ENCODE measurements at places on chromosomes 7 and 10. TPM values are rescaled to one million over a fixed set of nuclear protein-coding genes. Genes with fewer than 3 reads are reported as not detected.

GRCh38 chr7:87216701-87217508, 2.6 kb downstream of the TMEM243 start:
- no peak for DNase-seq

GRCh38 chr7:66930341-66930740, 9.3 kb downstream of the TMEM248 start:
- DNase-seq = no peak

DNA sequence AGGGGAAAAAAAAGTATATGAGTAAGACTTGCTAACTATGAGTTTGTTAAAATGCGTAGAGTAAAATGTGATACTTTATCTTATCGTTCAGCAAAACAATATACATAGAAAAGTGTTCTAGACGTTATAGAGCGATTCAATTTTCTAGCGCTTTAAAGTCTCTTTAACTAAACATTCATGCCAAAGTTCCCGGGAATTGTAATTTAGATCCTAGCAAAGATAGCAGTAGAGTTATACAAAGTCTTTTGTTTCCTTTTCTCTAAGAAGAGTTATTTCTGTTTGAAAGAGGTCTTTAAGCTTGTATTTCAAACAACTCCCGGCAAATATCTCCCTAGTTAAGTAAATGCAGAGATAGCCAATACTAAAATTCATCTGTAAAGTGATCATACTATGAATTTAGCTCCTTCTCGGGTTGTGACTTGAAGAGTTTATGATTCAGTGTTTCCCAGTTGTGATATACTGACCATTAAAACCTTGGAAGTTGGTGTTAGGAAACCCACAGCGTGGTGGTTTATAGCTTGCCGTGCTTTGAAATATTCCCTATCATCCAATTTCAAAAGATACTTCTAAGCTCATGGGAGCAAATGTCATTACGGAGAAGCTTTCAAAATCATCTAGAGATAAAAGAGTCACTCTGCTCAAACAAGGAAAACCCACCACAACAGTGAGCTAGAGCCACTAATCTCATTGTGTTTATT, 171.7 kb downstream of the CSTF2T start:
- no peak for DNase-seq

HOXA10 gene
- 42.0 TPM for total RNA-seq

DNA sequence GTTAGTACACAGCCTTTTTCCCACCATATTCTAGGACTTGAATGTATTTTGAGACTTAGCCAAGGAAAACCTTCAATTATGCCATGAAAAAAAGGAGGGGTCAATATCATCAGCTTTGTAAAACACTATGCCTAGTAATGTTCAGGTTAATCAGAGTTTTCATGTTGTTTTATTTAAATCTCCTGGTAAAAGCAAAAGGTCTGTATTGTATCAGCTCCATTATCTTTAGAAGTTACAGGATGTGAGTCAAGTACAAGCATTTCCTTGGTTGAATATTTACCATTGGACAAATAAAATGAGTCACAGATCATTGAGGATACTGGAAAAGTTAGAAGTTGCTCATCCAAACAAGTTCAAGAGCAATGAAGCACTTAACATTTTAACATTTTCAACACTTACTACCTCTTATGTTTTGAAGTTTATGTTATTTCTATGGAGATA, 89.9 kb upstream of the CAPZA2 start:
- DNase-seq = no peak

- peak; percentile 4 for DNase-seq
These were observed 631.1 kb upstream of the MBL2 start for GRCh38 chr10:53403688-53404087.

DNA sequence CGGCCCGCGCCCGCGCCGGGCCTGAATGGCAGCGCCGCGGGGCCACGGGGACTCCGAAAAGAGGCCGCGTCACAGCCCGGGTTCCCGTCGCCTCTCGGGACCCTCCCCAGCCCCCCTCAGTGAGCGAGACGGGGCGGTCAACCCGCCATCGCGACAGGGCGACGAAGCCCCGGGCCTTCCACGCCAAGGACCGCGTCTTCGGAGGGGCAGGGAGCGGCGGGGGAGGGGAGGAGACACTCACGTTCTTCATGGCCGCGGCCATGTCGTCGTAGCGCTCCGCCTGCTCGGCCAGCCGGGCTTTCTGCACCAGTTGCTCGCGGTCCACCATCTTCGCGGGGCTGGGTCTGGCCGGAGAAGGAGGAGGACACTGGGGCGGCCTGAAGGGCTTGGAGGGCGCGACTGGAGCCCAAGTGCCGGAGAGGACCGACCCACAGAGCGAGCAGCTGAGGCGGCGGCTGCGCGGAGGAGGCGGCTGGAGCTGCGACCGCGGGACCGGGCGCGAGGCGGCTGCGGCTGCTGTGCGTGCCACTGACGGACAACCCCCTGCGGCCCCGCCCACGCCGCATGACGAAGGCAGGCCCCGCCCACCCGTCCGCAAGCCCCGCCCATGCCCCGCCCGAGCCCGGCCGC, at the start of gene YWHAG:
Gene YWHAG (minus strand): TSS at position 511 of the 630 bp plus-strand sequence. CDS start 183 bp downstream, at position 328.
- peak; percentile 85 for DNase-seq

DNA sequence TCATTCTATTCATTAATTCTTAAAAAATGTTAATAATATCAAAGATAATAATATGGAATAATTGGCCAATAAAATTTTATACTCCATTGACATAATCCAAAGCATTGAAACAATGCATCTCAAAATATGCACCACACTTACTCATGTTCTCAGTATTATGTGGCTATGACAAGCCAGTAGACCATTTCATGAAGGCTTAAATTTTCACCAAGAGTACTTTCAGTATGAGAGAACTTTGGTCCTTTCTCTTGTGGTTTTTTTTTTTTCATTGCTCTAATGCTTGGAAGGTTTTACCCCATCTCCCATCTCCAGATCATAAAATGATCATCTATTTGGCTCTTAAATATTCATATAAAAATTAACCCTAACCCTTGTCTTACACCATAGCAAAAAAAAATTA, 45.5 kb upstream of the TMEM140 start:
- DNase-seq = no peak

SPDYE2 gene
- not detected for total RNA-seq

DNA sequence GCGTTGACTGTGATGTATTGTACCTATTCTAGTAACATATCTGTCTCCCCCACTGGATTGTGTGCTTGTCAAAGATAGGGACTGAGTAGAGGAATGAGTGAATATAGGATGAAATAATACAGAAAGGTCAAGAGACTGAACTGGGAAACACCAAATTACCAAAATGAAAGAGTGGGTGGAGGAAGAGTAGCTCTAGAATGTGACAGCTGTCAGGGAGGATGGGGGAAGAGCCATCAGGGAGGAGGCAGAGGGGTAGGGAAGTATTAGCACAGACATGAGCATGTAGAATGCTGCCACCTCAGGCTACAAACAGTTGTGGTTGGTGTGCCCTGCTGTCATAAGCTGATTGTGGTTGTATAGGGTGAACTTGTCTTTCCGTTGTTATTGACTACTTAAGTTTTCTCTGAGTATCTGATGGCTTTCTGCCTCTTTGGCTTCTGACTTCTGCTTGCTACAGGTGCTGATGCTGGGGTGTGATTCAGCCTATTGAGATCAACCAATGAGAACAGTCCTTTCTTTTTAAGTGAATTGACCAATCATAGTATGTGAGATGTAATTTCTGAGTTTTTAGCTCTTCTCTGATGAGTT, 5.6 kb downstream of the CCSER2 start:
- DNase-seq = no peak

IFRD1 gene
- 55.2 TPM for total RNA-seq

DNA sequence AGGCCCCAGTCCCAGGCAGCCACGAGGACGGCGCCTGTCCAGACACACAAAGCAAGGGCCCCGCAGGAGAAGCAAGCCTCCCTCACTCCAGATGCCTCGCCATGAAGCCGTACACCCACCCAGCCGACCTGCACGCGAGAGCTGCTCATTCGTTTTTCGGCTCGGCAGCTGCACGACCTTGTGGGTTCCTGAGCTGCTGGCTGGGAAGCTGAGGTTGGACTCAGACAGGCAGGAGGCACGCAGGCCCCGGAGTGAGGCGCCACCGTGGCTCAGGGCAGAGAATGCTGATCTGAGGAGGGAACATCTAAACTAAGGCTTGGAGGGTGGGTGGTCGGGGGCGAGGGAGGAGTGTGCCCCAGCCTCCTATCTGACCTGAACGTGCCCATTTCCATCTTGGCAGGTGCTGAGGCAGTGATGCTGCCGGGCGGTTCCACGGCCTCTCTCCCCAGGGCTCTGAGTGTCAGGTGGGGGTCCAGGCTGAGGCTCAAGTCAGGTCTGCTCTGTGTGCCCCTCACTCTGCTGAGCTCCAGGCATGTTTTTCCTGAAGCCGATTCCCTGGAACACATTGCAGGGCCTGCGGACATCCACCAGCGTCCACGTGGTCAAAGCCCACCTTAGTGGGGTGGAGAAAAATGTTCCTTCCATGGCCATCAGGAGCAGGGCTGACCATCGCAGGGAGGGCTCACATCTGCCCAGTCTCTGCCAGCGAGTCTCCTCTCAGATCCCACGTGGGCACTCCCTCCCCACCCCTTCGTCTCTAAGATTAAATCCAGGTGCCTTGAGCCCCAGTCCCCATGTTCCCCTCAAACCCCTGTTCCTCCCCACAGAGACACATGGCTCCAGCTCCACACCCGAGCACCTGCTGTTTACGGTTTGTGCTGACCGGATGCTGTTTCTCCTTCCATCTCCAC, 28.1 kb upstream of the FAM20C start:
- DNase-seq = no peak

DNA sequence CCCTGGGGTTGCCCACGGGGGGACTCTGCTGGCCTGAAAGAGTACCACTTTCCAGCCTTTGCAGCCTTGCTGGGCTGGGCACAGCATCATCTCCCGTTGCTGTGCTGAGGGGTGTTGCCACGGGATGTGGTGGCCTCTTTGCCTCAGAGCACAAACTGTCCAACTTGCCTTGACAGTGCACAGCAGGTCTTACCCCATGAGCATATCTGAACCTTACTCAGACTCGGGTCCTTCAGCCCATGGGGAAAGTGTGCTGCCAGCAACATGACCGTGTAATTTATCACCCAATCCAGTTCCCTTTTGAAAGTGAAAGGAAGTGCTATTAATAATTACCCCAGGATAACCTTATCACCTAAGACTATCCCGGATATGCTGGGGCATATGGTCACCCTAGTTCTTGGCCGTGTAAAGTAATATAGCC, 46.8 kb downstream of the TBXAS1 start:
- no peak for DNase-seq

GRCh38 chr7:2099048-2099957, 133.4 kb downstream of the MAD1L1 start:
- no peak for DNase-seq

DNA sequence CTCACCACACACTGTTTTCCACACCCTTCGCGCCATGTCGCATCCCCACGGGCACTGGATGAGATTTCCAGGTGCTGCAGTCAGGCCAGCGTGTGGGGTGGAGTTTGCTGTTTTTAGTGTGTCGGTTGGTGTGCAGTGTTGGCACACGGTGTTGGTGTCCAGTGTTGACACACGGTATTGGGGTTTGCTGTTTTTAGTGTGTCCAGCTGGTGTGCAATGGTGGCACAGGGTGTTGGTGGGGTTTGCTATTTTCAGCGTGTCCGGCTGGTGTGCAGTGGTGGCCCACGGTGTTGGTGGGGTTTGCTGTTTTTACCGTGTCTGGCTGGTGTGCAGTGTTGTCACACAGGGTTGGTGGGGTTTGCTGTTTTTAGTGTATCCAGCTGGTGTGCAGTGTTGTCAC, 20.1 kb upstream of the PRKAR1B start:
- no peak for DNase-seq

- DNase-seq = no peak
These were observed 416.0 kb downstream of the CALN1 start for GRCh38 chr7:71996141-71996540.

GRCh38 chr10:121831777-121832176, 96.1 kb downstream of the ATE1 start:
- no peak for DNase-seq

DNA sequence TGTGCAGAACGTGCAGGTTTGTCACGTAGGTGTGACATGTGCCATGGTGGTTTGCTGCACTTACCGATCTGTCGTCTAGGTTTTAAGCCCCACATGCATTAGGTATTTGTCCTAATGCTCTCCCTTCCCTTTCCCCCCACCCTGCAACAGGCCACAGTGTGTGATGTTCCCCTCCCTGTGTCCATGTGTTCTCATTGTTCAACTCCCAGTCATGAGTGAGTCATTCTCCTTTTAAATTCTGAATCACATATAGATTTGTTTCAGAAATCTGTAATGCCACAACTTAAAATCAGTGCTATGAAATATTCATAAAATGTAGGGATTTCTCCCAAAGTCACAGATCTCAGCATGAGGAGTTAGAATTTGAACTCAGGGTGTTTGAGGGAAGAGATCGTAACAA, 552.5 kb upstream of the MBL2 start:
- no peak for DNase-seq

CDCA7L gene
- total RNA-seq = 1.2 TPM

DNA sequence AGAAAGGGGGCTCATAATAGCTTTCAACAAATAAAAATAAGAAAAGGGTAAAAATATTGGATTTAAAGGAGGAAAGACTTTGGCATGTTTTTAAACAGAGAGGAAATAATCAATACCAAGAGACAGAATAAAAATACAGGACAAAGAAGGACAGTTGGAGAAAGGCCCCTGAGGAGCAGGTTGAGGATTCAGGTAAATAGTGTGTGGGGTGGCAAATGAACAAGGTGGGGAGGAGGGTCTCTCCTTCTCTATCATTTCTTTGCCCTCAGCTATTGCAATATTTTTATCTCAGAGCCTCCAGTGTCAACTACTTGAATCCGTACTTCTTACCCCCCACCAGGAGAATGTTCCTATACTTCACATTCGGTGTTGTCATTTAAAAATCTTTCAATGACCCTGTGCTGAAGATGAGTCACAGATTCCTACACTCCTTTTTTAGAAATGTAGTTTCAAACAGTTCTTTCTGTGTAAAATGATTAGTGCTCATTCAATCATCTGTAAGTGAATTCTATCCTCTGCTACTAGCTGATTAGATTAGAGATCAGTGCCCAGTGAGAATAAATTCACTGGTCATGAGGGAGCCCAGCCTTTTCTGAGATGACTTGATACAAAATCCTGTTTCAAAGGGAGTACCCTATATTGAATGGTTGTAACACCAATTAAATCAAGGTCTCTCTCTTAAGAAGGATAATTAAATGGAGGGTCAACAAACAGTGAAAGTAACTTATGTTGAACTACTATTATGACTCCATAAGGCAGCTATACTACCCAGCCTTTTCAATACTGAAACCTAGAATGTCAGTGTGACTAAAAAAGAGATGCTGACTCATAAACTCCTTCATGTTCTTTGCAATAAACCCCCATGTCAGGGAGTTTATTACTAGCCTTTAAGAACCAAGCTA, 50.4 kb upstream of the WNT16 start:
- DNase-seq = no peak

- no peak for DNase-seq
These were observed 17.1 kb upstream of the PRRT4 start for GRCh38 chr7:128378637-128379036.

NRCAM gene
- total RNA-seq = 0.31 TPM

- no peak for DNase-seq
These were observed 24.7 kb downstream of the GHRHR start for GRCh38 chr7:30988351-30989005.
